ENCODE measurements at places on chromosomes 3 and 15.

DNA sequence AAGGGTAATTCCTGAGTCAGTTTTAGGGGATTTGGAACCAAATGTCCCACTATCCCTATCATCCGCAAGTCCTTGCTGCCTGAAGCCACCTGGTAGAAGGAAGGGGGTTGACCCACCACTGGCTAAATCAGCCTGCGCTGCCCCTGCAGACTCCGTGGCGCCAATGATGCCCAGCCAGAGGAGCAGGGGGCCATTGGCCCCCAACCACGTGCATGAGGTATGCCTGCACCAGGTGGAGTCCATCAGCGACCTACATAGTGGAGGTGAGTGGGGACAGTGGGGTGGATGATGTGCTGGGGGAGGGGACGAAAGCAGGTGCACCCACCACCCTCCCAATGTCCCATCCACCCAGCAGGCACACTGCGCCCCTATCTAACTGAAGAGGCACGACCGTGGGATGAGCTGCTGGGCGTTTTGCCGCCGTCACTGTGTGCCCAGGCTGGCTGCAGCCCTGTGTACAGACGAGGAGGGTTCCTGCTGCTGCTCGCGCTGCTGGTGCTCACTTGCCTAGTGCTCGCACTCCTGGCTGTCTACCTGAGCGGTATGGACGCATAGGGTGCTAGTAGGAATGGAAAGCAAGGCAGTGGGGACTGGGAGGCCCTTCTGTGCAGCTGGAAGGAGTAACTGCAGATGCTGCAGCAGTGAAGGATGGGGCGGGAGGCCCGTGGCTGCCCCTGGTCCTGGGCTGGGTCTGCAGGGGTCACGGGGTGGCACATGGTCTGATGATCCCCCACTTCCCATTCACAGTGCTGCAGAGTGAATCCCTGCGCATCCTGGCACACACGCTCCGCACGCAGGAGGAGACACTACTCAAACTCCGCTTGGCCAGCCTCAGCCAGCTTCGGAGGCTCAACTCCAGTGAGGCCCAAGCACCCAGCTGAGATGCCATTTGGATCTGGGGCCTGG is 5.7 kb downstream of the IFRD2 start:
- no peak for DNase-seq

GRCh38 chr3:125334675-125335560 is 40.2 kb downstream of the ZNF148 start:
- DNase-seq = no peak

GRCh38 chr3:81485444-81485865 is 276.0 kb downstream of the GBE1 start:
- DNase-seq = peak; percentile 1

- no peak for DNase-seq
Measured at GRCh38 chr3:64743156-64743886, 55.5 kb upstream of the ADAMTS9 start.

- DNase-seq = no peak
Measured at GRCh38 chr3:169869484-169870220, at the start of gene LRRC31. Gene LRRC31 (minus strand): TSS chr3:169869935. CDS start chr3:169869807, 128 bp downstream.

- DNase-seq = no peak
Measured at GRCh38 chr3:149319750-149320149, 13.7 kb downstream of the TM4SF18 start.

GRCh38 chr15:93027413-93027812 is 61.6 kb downstream of the RGMA start:
- DNase-seq = no peak

DNA sequence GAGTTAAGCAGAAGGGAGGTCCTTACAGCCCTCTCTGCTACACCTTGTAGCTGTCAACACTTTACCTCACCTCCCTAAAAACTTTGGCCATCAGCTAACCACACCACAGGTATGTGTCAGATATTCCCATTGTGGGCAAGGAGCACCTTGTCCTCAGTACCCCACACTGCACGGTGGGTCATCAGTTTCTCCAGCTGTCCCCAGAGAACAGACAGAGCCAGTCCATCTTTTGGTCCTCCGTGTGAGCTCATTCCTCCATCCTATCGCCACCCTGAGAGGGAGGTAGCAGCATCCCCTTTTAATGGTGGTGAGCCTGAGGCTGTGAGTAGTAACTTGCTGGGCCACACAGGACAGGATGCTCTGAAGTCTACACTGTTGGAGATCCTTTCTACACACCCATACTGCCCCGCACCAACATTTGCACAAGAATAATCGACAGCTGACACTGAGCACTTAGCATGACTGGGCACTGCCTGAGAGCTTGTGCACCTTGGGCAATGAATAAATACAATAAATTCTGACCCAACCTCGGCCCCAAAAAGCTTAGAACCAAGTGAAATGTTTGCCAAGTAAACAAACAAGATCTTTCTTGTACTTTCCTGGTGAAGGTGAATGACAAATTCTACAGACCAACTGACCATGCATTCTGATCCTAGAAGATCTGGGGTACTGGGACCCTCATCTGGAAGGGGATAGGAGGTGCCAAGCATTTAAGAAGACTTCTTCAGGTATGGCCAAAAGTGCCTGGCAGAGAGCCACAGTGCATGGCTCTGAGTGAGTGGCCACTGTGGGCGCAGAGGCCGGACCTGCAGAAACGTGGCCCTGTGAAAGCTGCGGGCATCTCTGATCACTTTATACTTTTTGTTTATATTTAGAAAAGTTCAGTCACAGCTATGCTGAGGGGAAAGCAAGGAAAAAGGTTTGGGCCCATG is 6.9 kb downstream of the CHCHD4 start:
- no peak for DNase-seq

GRCh38 chr3:64803469-64803868 is 115.7 kb upstream of the ADAMTS9 start:
- DNase-seq = no peak

GRCh38 chr15:58535894-58536293 is 104.1 kb downstream of the LIPC start:
- DNase-seq = no peak

DNA sequence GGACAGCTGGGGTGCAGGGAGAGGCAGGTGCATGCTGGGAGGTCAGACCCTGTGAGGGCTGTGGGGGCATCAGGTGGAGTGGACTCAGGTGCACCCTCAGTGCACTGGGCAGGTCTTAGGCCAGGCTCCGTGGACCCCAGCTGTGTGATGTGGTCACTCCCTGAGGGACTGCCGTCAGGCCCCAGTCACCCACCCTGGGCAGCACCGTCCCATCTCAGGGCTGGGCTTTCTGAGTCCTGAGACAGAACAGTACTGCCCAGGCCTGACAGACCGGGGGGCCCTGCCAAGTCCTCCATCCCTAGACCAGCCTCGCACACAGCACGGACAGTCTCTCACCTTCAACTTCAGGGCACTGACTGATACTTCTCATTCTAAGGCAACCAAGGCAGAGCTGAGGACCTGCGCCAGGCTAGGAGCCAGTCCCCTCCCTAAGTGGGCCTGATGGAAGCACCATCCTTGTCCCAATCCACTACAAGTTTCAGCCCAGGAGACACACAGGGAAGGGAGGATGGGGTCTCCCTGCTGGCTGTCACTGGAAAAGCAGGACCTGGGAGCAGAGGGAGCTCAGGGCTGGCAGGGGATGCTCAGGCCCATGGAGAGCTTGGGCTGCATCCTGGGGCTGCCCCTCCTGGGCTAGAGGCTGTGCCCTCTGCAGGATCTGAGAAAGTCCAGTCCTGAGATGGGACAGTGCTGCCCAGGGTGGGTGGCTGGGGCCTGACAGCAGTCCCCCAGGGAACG is 86.3 kb downstream of the LMLN start:
- no peak for DNase-seq

- no peak for DNase-seq
Measured at GRCh38 chr15:34084086-34084485, 17.6 kb downstream of the EMC7 start.

GRCh38 chr3:108334701-108335100 is 38.4 kb downstream of the HHLA2 start:
- DNase-seq = no peak

DNA sequence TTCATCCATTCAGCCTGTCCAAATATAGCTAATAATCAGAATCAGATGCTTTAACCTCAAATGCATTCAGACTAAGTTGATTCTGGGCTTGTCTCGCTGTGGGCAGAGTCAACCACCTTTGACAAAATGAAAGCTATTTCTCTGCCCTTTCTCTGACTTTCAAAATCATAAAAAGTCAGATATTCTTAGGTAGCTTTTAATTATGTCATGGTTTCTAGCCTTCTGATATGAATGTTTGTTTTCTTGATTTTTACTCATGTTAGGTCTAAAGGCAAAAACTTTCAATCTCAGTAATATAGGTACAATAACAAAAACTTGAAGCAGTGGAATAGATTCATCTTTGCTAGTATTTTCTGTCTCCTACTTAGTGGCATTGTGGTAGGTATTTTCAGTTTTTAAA is 25.3 kb upstream of the C15orf61 start:
- DNase-seq = no peak

GRCh38 chr15:94493176-94493575 is 261.8 kb downstream of the MCTP2 start:
- no peak for DNase-seq

DNA sequence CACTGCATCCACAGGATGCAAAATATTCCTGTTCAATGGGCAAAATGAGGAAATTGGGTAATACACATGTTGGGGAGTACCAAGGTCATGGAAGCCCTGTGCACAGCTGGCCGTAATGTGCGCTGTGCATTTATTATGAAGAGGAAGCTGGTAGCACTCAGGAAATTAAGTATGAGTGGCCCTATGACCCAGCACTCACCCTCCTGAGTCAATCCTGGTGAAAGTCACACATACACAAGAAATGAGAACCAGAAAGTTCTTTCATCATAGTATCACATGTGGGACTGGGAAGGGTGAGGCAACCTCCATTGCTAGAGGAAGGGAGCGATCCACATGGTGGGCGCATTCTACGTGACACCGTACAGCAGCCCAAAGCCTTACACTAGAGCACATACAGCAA is 11.4 kb upstream of the PRR20G start:
- DNase-seq = peak; percentile 6

- DNase-seq = no peak
Measured at GRCh38 chr3:126180477-126181397, at the start of gene ALDH1L1. Gene ALDH1L1 (minus strand): TSS chr3:126180586. CDS start chr3:126160979, 19,607 bp downstream.

DNA sequence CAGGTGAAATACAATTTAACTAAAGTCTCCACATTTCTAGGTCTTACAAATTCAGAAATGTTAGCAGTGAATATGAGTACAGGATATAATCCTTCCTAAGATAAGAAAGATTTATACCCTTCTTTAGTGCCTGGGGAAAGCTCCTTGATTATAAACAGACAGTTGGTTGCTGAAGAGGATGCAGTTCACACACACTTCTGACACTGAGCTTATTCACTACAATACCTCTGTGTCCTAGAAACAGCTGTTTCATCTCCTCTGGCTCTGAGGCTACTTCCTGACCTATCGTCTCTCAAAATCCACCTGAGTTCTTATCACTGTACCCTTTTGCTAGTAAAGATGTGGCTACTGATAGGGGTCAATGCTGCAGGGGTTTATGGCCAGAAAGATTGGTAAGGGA is 57.1 kb downstream of the TP63 start:
- DNase-seq = no peak

DNA sequence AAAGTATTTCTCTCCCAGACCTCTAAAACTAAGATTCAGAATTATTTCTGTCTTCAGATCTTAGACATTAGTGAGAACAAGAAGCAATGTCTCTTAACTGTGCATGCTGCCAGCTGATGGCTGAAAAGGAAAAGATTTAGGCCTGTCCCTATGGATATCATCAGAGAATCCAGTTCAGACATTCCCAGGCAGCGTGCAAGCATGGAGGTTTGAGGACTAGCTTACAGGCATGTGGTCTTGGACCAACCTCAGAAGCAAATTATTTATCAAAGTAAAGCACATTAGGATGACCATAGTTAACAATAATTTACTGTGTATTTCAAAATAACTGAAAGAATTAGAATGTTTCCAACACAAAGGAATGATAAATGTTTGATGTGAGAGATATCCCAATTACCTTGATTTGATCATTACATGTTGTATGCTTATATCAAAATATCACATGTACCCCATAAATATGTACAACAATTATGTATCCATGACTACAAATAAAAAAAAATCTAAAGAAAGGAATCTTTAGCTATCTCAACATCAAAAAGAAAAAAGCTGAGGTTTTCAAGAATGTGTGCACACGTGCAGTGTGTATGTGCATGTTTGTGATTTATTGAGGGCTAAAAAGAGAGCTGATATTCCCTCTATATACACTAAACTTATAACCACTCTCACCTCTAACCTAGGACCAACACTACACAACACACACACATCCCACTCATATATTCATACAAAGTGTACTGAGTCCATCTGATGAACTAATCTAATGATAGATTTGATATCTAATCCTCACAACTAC is 108.9 kb upstream of the THBS1 start:
- DNase-seq = no peak

- no peak for DNase-seq
Measured at GRCh38 chr3:151315136-151315535, 1.5 kb downstream of the GPR87 start.

- DNase-seq = peak; percentile 22
Measured at GRCh38 chr3:39388741-39389248, 5.6 kb downstream of the SLC25A38 start.

DNA sequence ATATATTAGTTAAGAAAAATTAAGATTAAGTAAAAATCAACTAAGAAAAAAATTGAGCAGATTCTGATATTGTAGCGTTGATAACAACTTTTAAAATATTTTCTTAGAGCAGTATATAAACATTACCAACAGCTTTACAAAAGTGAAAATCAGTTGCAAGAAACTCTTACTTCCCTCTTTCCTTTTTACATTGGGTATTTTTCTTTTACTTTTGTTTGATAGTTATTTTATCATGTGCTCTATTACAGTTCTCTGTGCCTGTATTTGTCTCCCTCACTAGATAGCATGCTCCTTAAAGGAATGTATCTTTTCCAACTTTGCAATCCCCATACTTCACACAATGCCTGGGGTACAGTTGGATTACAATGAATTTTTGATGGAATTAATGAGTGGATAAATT is 87.5 kb upstream of the P3H2 start:
- no peak for DNase-seq

GRCh38 chr3:126985132-126985985 is 2.4 kb downstream of the PLXNA1 start:
- DNase-seq = no peak

GRCh38 chr3:173762501-173762900 is 365.0 kb downstream of the NLGN1 start:
- DNase-seq = no peak

- DNase-seq = no peak
Measured at GRCh38 chr15:74277242-74277810, 41.2 kb downstream of the CCDC33 start.

- DNase-seq = peak; percentile 54
Measured at GRCh38 chr3:112437146-112438022, 61.9 kb downstream of the BTLA start.

- peak; percentile 79 for DNase-seq
Measured at GRCh38 chr15:64430000-64430735, 30.2 kb upstream of the ZNF609 start.

DNA sequence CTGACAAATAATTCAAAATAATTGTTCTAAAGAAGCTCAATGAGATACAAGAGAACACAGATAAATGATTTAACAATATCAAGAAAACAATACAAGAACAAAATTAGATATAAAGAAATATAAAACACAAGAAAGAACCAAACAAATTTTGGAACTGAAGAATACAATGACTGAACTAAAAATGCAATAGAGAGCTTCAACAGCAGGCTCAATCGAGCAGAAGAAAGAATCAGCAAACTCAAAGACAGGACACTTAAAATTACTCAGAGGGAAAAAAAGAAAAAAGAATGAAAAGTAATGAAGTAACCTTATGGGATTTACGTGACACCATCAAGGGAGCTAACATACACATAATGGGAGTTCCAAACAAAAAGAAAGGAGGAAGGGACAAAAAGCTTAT is 32.1 kb downstream of the CCDC54 start:
- DNase-seq = no peak
